Activated T-helper 1 cell treated with anti-CD3 and anti-CD28 coated beads, Interleukin-2, amount 50 U/mL, for 16 hours (primary cell): ENCODE measurements at places on chromosomes 3 and 15.

- no peak for DNase-seq
Measured at GRCh38 chr3:195854628-195855294, 43.0 kb upstream of the MUC4 start.

DNA sequence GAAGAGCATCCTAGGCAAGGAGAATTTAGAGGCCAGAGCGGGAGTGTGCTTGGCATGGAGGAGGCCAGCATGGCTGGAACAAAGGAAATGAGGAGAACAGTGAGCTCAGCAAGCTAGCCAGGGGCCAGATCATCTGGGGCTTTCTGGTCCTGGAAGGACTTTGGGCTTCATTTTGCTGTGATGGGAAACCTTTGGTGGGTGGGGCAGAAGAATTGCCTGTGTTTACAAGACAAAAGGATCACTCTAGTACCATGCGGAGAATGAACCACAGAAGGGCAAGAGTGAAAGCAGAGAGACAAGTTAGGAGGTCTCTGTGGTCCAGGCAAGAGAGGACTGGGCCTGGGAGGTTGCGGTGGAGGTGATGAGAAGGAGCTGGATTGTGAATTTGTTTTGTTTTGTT, 61.6 kb upstream of the FOXP1 start:
- no peak for DNase-seq

- no peak for DNase-seq
Measured at GRCh38 chr3:35194666-35195065, 444.7 kb upstream of the ARPP21 start.

- DNase-seq: no peak
Measured at GRCh38 chr3:148975248-148975647, 16.1 kb upstream of the GYG1 start.

GRCh38 chr3:151101270-151101969, 16.0 kb downstream of the MED12L start:
- no peak for DNase-seq

GRCh38 chr3:102483556-102483955, 48.7 kb downstream of the ZPLD1 start:
- DNase-seq: no peak

DNA sequence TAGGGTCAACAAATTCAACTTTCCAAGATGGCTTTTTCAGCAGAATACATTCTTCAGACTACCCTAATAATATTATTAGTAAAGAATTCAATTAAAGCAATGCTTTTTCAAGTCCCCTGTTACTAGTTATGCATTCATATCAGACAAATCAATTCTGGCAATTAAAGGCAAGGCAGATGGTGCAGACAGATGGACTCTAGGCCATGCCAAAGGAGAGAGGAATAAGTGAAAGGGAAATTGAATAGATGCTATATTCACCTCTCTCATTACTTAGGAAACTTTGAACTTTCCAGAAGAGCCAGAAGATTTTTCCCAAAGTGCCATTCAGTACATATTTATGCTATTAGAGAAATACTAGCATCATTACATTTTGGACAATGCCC, 487.7 kb upstream of the RASGRP1 start:
- no peak for DNase-seq

- no peak for DNase-seq
Measured at GRCh38 chr15:34606131-34606530, 22.7 kb upstream of the GOLGA8B start.

DNA sequence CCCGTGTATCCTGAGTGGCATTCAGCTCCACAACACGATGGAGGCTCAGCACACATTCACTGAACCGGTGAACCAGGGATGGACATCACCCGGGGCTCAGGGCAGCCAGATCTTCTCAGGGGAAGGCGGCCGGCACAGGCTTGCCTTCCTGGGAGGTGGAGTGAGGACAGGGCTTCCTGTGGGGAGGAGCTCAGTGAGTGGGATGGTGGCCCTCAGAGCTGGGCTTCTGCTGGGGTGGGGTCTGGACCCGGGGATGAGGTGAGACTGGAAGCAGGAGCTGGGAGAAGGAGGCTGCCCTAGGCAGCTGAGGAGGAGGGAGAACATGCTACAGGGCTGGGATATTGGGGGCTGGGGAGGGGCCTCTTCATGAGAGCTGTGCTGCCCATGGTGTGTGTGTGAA, 58.5 kb upstream of the PRR23E start:
- no peak for DNase-seq

- no peak for DNase-seq
Measured at GRCh38 chr3:133037436-133037835, 755 bp upstream of the TMEM108 start.

GRCh38 chr3:100696161-100696560, 13.1 kb upstream of the TFG start:
- DNase-seq: no peak

GRCh38 chr3:16520970-16521881, 7.7 kb upstream of the RFTN1 start:
- no peak for DNase-seq

- peak; percentile 30 for DNase-seq
Measured at GRCh38 chr3:143121241-143122088, 1.9 kb downstream of the CHST2 start.
